ENCODE measurements at places on chromosomes 3 and 15.

GRCh38 chr3:49158792-49159191, 7.3 kb downstream of the CCDC71 start:
- DNase-seq, result no peak

DNA sequence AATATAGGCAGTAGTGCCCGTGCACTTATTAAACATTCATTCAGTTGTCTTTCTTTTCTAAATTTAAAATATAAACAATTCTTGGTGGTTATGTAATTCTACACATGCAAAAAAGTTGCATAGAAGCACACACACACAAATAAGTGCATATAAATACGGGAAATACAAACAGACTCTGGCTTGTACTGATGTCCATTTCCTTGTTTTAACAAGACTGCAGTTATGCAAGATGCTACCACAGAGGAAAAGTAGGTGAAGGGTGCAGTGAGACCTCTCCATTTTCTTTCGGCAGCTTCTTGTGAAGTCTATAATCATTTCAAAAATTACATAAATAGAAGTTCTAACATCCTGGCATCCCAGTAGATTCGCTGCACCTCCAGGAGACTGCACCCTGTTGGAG, 130.6 kb upstream of the BCL6 start:
- DNase-seq, result no peak

GRCh38 chr15:70563561-70564095, 199.7 kb downstream of the UACA start:
- no peak for DNase-seq

DNA sequence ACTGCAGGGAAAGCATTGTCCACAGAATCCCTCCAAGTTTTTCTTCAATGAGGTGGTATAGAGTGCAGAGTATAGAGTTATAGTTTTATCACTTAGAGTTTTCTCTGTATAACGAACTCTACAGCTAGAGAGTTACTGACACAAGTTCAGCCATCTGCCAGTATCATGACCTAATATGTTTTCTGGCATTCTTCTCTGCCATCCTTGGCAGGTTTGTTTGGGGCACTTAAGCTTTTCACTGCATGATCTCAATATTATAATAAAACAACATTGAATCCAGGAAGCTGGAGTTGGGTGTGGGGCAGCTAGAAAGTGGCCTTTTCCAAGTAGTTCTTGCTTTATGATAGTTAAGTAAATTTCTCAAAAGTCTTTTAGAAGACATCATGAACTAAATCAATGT, 743.5 kb upstream of the ARPP21 start:
- no peak for DNase-seq

- peak; percentile 88 for DNase-seq
These were observed 1026.2 kb upstream of the NR2F2 start for GRCh38 chr15:95304151-95304946.

Data from fibroblast of pulmonary artery (primary cell).